Testis (tissue), 5 donors: ENCODE measurements at places on chromosomes 5 and 9. TPM values are rescaled to one million over a fixed set of nuclear protein-coding genes. Genes with fewer than 3 reads are reported as not detected.

- no peaks in the 10 kb centered on the region for H3K4me1 ChIP-seq
- H3K36me3 ChIP-seq, result no peaks in the 10 kb centered on the region
- H3K4me3 ChIP-seq, result no peak overlapping the region
Measured at GRCh38 chr9:90038763-90039162, 434.0 kb downstream of the GADD45G start.

DNA sequence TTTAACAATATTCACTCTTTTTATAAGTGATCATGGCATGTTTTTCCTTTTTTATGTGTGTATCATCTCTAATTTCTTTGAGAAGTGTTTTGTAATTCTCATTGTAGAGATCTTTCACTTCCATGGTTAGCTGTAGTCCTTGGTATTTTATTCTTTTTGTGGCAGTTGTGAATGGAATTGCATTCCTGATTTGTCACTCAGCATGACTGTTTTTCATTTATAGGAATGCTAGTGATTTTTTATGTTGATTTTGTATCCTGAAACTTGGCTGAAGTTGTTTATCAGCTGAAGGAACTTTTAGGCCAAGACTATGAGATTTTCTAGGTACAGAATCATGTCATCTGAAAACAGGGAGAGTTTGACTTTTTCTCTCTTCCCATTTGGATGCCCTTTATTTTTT lies 13.1 kb upstream of the SPINK13 start:
- H3K4me1 ChIP-seq, result no peaks in the 10 kb centered on the region
- H3K36me3 ChIP-seq, result no peaks in the 10 kb centered on the region
- H3K4me3 ChIP-seq, result no peak overlapping the region
- no peak overlapping the region for H3K27ac ChIP-seq

- H3K27me3 ChIP-seq, result no peaks in the 10 kb centered on the region
- H3K36me3 ChIP-seq, result no peaks in the 10 kb centered on the region
- peak; percentile 17 for DNase-seq
- H3K4me1 ChIP-seq, result no peaks in the 10 kb centered on the region
Measured at GRCh38 chr9:116792271-116792670, 105.2 kb downstream of the TRIM32 start.

BTNL8 gene
- total RNA-seq, result 13.1 TPM
